DMS79 treated with DMSO at 0.1 percent for 48 hours (cell line): ENCODE measurements at places on chromosomes 2 and 18.

GRCh38 chr2:235510318-235510717, 16.5 kb downstream of the AGAP1 start:
- no peak for DNase-seq

DNA sequence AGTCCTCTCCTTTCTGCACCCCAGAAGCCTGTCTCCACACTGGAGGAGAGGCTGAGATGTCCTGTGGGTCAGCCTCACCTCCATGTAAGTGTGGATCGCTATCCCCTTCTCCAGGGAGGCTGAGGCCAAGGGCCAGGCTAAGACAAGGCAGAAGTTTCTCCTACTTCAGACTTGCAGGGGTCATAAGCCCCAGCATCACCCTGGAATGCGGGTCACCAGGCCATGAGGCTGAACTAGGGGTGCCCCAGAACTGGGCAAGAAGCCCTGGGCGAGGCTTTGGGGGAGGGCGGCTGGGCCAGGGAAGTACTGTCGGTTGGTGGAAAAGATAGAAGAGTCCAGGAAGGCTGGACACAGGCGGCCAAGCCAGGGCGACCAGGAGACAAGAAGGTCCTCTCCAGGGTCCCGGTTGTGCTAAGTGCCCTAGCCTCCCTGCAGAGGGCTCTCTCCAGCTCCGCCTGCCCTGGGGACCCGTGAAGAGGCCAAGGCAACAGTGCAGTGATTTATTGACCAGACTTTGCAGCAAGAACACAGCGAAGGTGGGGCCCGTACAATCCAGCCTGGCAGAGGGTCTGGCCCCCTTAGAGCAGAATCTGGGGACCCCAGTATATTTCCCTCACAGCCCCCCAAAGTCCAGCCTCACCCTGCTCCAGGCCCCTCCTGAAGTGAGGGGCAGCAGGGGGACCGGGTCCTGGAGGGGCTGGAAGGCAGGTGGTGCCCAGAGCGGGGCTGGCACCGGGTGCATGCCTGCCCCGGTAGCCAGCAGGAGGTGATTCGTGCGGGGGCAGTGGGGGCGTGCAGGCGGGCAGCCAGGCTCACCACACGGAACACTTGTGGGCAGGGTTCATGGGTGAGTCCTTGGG, 8.1 kb downstream of the ECEL1 start:
- no peak for DNase-seq

- DNase-seq = peak; percentile 87
These were observed 42.0 kb upstream of the ZDBF2 start for GRCh38 chr2:206232287-206233035.

- DNase-seq = no peak
These were observed 96.8 kb upstream of the ARL4C start for GRCh38 chr2:234593636-234594035.
